ENCODE measurements at places on chromosomes 2 and 18.

DNA sequence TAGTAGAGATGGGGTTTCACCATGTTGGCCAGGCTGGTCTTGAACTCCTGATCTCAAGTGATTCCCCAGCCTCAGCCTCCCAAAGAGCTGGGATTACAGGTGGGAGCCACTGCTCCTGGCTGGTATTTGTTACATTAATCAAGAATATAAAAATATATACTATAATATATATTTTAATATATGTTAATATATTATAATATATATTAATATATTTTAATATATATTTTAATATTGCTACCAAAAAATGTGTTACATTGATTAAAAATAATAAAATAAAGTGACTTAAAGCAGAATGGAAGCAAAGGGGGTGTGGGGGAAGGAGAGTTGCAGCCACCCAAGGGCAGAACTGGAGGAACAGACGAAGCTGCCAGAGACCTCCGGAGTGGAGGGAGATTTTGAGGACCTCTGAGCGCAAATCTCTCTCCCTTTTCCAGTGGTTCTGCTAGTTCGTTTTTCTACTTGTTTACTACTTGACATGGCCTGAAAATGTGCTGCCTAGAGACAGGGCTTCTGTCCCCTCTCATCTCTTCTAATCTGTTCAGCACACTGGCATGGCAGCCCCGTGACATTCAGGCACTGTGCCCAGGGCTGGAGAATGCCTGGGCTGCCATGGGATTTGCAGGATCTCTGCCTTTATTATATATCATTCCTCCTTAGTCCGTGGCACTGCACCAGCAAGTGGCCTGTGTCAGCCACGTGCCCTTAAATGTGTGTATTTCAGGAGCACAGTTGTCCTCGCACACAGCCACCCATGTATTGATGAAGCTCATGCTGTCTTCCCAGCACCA, 47.9 kb upstream of the RAB12 start:
- no peak for DNase-seq

- no peak for DNase-seq
Observed at GRCh38 chr2:21228041-21228895, 104.5 kb downstream of the TDRD15 start.

DNA sequence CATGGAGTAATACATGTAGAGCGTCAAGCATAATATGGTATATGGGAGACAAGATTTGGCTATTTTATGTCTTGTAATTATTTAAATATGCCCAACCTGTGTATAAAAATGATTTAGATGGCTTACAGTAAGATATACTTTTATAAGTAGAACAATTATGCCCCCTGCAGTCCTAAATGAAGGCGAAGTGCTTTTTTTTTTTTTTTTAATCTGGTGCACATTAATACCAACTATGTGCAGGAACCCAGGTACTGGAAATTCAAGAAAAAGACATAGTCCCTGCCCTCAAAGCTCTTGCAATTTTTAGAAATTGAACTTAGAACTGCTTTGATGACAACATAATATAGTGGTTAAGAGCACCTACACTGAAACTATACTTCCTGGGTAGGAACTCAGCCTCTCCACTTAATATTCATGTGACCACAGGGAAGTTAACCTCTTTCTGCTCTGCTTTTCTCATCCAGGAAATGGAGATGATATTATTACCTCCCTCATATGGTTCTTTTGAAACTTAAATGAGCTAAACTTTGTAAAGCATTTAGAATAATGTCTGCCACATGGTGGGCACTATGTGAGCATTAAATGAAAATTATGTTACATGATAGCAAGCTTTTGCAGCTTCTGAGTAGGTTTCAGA, 38.1 kb downstream of the AFTPH start:
- peak; percentile 58 for DNase-seq

DNA sequence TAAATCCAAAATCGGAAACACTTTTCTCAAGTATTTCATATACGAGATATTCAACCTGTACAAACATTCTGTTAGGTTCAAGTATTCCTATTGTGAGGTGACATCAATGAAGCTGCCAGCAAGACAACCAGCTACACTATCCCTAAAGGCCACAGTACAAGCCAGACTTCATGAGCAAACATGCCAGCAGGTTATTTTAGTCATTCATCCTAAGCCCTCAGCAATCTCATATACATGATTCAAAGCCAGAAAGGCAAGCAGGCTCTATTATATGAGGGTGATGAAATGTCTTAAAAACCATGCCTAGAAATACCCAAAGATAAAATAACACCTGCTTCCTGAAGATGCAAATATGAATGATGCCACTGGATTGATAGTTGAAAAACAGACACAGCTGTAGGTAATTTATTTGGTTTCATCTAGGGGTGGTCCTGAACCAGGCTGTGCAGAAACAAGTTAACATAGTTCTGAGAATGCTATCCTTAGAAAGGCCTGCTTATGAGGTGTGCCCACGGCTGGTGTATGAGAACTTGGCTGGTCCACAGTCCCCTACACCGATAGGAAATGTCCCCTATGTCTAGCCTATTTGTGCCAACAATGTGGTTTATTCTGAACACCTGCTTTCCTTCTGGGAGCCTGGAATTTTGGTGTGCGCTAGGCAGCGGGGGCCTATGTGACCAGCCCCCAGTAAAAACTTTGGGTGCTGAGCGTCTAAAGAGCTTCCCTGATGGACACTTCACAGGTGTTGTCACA, 48.2 kb upstream of the KIDINS220 start:
- no peak for DNase-seq

DNA sequence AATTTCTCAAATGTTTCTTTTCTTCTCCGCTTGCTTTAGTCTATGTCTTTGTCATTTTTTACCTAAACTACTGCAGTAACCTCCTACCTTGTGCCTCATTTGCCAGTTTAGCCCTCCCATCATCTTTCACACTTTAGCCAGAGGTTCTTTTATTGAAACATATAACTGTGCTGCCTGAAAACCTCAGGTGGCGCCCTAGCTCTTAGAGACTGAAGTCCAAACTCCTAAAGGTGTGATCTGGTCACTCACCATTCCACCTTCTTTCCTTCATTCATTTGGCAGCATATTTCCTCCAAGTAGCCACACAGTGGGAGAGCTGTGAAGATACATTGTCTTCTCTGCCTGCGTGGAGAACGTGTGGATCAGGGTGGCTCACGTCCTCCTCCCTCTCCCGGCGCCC, 98.2 kb upstream of the MAPRE2 start:
- no peak for DNase-seq

DNA sequence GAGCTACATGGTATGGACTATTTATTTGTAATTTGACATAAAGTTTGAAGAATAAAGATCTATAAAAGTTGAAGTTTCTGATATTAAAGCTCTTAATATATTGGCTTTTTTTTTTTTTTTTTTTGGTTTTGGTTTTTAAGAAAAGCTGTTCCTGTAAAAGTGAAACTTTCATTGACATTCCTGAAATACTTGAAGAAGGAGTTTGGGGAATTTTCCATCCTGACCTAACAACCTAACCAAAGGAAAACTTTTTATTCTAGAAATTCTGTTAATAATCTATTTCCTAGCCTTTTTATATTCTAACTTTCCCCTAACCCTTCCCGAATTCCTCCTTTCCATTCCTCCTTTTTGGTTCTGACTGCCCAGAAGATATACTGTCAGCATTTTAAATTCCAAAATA, 83.7 kb downstream of the ACSL3 start:
- DNase-seq, result no peak

GRCh38 chr2:63692002-63692606, 103.3 kb downstream of the MDH1 start:
- no peak for DNase-seq

DNA sequence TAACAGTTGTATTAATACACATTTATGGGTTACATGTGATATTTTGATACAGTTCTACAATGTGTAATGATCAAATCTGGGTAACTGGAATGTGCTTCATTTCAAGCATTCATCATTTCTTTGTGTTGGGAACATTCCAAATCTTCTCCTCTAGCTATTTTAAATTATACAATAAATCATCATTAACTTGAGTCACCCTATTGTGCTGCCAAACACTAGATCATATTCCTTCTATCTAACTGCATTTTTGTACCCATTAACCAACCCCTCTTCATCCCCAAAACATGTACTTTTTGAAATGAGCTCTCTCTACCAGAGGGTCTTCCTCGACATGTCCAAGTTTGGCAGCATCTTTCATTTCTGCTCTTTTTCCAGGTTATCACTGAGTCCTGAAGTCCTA, 81.1 kb upstream of the TTC39C start:
- DNase-seq, result no peak

DNA sequence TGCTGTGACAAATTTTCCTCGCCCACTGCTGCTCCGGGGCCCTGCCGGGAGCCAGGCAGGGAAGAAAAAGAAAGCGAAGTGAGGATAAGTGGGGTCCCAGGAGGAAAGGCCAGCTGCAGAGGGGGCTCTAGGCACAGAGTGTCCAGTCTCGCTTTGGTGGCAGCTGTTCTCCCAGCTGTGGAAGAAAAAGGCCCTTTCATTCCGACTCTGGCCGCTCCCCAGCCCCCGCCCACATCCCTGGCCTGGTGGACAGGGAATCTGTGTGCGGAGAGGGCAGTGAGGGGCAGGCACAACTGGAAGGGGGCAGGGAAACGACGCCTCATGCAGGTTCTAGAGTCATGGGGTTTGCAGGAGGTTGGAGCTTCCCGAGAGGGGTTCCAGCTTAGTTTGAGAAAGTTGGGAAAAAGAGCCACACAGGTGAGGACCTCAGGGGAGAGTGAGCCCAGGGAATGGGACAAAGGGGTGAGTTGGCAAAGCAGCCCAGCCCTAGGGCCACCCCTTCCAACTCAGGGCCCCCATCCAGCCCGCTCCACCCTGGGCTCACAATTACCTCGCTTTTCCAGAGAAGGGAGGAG, 1.8 kb downstream of the RTKN start:
- DNase-seq, result no peak

- DNase-seq, result no peak
Observed at GRCh38 chr2:146239392-146240135, 1605.3 kb upstream of the ACVR2A start.

GRCh38 chr2:216774620-216775019, 79.3 kb upstream of the IGFBP5 start:
- DNase-seq, result no peak

- no peak for DNase-seq
Observed at GRCh38 chr2:208781166-208781565, 374.6 kb downstream of the PTH2R start.

DNA sequence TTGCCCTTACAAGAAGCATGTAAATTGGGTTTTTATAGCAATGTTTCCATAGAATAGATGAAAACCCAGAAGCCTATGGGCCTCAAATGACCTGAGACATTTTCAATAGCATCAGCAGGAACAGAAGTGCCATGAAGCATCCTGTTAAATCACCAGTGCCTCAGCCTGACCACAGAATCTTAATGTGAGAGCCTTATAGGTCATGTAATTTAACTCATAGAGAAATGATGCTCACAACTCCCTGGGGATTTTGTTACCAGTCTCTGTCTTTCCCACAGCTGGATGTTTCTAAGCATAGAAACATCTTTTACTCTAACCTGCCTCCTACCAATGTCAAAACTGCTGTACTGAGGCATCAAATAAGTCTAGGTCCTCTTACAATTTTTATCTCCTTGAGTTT, 295.8 kb upstream of the ACVR2A start:
- DNase-seq, result no peak

GRCh38 chr18:58992301-58993231, 127.9 kb downstream of the ZNF532 start:
- DNase-seq, result no peak

GRCh38 chr2:105521176-105521575, 122.3 kb upstream of the FHL2 start:
- DNase-seq, result peak; percentile 24

DNA sequence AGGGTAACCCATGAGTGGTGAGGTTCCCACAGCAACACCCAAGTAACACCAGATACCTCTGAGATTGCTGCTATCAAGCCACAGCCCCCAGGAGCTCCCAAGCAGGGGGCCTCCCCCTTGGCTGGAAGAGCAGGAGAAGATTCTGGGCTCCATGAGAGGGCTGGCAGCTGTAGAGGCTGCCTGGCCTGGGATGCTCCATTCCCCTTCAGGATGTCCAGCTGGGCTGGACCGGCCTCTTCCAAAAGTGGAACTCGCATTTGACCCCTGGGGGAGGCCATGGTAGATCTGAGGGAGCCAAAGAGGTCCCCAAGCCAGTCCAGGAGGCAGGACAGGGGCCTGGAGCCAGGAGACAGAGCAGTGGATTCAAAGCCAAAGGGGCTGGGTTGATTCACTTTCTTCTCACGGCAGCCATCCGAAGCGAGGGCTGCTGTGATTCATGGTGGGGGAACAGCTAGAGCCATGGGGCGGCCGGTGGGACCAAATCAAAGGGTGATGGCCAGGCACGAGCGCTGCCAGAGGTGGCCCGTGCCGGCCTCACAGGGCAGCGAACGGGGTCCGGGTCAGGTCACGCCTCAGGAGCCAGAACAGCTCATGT, 95.3 kb upstream of the ID2 start:
- DNase-seq, result peak; percentile 9

DNA sequence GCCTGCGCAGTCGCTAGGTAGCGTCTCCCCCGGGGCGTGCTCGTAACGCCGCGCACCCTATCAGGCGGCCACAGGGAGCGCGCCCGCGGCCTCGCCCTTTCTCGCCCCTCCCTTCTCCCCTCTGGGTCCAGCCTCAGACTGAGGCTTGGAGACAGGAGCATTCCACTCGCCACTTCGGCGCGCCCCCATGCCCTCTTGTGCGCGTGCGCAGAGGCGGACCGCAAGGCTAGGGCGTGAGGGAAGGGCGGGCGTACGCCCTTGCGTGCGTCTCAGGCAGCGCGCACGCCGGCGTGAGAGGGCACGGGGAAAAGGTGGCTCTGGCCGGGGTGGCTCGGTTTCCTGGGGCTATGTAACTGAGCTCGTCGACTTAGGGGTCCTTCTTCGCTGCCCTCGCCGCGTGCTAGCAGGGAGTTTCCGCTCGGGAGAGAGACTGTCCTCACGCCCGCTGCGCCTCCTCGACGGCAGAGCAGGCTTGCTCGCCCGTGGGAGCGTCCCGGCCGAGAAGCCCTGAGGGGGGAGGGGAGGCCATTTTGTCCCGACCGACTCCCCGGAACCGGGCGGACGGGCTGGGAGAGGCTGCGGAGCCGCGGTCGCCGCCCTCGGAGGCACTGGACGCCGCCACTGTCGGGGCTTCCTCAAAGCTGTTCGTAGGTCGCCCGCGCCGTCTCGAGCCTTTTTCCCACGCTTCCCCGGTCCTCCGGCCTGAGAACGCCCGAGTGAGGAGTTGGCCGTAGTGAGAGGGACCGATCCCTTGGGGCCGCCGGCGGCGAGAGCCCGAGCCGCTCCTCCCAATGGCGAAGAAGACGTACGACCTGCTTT, at the start of gene RAB10:
Gene RAB10, plus strand, starts transcription at position 267 of the 819 bp plus-strand sequence. Its CDS starts 525 bp downstream, at position 792.
- peak; percentile 99 for DNase-seq

- no peak for DNase-seq
Observed at GRCh38 chr2:176385219-176385759, 116.0 kb downstream of the MTX2 start.

All from CD4-positive, alpha-beta T cell treated with Interleukin-4 for 1 hour (primary cell).